ENCODE measurements at places on chromosomes 7 and 10.
A peak's percentile ranks its signal among the peaks of the same experiment; 100 is the strongest.

DNA sequence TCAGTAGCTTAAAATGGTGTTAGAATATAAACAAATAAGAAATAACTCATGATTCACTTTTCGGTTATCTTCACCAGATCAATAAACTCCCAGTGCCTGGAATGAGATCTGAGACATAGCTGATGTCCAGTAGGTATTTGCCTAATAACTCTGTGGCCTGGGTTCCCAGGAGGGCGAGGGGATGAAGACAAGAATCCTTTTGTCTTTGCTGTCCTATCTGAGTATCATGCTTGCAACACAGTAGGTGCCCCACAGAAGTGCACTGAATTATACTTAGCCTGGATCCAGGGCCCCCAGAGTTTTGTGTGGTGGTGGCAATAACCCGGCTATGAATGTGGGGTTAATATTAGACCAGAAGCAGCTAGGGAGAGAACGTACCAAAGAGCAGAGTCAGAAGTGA lies 350.1 kb upstream of the AOAH start:
- no peak for DNase-seq

DNA sequence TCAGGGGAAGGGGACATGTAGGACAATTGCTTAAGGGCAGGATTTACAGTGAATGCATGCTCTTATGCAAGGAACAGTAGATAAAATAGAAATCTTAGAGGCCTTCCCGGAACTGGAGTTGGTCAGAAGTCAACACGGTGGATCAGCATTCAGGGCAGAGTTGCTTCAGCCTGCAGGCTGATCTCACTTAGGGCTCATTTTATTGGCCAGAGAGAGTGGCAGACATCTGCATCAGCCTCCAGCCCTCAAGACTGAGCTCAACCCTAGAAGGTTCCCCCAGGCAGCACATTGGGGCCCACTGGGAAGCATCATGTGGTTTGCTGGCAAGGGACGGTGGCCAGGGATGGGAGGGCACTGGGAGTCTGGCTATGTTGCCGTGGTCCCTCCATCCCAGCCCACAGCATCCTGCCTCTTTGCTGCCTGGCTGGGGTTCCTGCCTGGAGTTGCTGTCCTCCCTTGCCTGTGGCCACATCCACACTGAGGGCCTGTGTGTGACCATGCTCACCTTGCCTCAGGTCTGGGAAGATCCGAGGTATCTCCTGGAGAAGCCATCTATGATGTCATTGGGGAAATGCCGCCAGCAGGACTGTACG lies 13.0 kb downstream of the SCART1 start:
- no peak for DNase-seq

GRCh38 chr7:128446306-128446705 lies 9.4 kb upstream of the HILPDA start:
- DNase-seq: no peak

DNA sequence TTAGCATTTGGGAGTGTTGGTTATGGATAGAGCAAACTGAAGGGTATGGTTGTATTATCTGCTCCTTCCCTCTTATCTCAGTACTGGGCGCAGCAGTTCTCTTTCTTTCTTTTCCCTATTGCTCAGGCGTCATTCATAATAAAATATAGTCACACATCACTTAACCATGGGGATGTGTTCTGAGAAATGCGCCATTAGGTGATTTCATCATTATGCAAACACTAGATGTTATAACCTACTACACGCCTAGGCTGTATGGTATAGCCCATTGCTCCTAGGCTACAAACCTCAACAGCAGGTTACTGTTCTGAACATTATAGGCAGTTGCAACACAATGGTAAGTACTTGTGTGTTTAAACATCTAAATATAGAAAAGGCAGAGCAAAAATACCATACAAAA lies 401.7 kb downstream of the EXOC4 start:
- DNase-seq: no peak

GRCh38 chr10:82221056-82221455 lies 346.1 kb downstream of the NRG3 start:
- DNase-seq: no peak

DNA sequence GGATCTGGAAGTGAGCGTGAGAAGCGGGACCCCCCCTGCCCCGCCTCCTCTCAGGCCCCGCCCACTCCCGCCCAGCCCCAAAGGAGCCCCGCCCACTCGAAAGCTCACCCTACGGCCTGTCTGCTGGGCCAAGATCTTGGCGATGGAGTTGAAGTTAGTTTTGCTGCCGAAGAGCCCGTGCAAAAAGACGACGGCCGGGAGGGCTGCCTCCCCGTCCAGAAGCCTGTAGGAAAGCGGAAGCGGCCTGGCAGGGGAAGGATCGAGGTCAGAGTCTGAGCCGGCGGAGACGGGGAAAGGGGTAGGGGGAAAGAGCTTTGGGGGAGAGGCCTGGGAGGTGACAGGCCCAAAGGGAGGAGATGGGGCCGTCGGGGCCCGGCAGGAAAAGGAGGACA lies 386 bp downstream of the ABHD11 start:
- DNase-seq: peak; percentile 51

All from CD4-positive, alpha-beta T cell treated with Interleukin-15 for 4 hours (primary cell).